Stimulated activated CD8-positive, alpha-beta memory T cell treated with anti-CD3 and anti-CD28 coated beads, Interleukin-4, amount 100 ng/mL, for 4 hours (primary cell): ENCODE measurements at places on chromosomes 7 and 10.

DNA sequence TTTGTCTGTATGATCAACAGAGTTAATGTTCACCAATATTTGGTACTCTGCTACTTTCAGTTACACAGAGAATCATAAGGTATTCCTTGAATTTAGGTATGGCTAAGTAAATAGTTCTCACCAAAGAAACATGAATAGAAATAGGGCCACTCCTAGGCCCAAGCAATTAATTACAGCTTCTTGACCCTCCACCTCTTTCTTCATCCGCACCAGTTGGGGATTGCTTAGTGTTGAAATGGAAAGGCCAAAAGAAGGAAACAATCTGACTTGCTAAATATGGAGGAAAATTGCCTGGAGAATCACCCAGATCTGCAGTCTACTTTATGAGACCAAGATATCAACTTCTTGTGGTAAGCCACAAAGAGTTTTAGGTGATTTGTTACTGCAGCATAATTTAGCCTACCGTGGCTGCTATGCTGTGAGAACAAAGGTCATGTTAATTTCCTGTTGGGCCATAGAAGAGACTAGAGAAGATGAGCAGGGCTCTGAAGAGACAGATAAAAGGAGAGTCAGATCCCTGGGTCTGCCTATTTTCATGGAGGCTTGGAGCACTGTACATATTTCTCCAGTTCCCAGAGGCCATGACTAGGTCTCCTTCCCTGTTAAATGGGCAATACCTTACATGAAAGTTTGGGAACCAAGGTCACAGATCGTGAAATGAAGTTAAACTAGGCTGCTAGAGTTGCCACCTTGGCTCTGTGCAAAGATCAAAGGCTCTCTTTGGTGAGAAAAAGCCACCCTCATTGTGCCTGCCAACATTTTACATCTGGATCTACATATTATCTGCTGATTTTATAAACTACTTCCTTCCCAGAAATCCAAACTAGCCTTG is 93.3 kb upstream of the GDF10 start:
- DNase-seq: no peak

DNA sequence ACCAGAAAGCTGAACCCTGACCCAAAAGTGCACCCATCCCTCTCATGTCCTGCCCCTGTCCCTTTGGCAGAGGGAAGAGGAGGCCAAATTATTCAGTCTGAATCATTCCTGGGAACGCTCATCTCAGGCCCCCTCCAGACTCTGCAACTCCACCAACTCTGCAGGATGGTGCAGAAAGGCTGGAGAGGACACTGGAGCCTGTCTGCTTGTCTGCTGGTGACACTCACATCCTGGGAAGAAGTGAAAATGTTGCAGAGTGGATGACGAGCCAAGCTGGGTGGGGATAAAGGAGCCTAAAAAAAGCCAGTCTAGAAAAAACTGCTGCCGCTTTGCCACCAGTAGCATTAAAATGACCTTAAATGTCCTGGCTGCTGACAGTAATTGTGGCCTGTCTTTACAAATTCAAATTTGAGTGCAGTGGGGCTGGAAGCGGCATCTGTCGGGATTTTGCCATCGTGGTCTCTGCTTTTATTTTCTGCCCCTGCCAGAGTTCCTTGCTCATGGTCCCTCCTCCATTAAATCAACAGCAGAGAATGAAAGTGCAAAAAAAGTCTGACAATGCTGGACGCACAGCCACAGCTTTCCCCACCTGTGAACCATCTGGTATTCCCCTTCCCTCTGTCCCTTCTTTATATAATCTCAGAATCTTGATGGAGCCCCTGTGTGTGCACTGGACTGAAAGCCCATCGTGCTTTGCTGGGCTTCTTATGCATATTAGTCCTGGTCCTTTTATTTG is 63.9 kb downstream of the STK17A start:
- DNase-seq: no peak

GRCh38 chr10:78656417-78657162 is 412.2 kb upstream of the ZMIZ1 start:
- DNase-seq: no peak

DNA sequence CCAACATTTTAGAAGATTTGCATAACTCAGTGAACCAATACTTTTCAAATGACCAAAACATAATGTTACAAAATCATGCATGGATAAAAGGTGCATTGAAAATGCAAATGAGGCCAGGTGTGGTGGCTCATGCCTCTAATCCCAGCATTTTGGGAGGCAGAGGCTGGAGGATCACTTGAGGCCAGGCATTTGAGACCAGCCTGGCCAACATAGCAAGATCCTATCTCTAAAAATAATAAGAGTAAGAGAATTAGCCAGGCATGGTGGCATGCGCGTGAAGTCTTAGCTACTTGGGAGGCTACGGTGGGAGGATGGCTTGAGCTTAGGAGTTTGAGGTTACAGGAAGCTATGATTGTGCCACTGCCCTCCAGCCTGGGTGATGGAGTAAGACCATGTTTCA is 33.4 kb downstream of the SCD start:
- no peak for DNase-seq

GRCh38 chr7:80026766-80027165 is 107.9 kb upstream of the GNAI1 start:
- DNase-seq: no peak

- no peak for DNase-seq
Measured at GRCh38 chr10:3071405-3072198, 4.3 kb downstream of the PFKP start.

DNA sequence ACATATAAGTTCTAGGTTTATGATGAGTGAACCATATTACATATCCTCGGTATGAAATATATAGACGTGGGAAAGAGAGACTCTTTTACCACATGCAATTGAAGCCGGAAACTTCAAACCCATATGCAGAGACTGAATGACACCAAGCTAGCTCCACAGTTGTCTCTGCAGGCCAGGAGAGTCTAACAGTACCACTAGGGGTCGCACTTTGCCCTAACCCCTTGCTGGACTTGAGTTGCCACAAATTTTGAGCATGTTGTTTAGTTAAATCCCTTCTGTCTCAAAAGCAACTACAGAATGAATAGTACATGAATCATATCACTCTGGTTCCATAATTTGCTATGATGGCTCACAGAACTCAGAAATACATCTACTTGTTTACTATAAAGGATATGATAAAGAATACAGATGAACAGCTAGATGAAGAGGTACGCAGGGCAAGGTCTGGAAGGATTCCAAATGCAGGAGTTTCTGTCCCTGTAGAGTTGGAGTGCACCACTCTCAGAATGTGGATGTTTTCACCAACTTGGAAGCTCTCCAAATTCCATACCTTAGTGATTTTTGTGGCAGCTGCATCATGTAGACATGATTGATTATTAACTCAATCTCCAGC is 112.4 kb upstream of the YAE1 start:
- peak; percentile 6 for DNase-seq

- no peak for DNase-seq
Measured at GRCh38 chr10:130470973-130471372, 334.8 kb downstream of the GLRX3 start.

GRCh38 chr10:58976254-58976653 is 200.2 kb upstream of the PHYHIPL start:
- no peak for DNase-seq

DNA sequence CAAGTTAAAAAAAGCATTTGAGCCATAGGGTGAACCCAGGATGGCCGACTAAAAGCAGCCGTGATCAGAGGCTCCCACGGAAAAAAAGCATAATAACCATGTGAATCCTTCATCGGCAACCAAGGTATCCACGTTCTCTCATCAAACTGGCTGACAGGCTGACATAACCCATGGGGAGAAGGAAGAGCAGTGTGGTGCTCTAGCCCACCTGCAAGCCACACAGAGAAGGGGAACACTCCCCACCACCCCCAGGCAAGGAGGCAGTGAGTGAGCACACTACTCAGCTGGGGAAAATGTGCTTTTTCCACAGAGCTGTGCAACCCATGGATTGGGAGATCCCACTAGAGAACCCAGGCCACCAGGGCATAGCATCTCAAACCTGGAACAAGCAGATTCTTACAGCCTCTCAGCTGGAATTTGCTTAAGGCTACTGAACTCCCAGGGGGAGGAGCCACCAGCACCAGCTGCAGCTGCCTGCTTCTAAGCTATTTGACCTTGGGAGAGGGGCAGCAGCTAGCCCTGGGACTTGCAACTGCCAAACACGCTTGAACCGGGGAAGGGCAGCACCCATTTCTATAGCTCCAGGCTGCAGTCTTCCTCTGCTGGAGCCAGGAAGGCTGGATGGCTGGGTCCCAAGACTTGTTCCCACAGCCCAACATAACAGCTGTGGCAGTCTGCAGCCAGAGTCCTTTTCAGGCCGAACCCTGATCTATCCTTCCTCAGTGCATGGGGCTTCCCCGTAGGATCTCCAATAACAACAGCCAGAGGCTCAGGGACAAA is 178.2 kb upstream of the NRG3 start:
- no peak for DNase-seq

GRCh38 chr7:28565980-28566379 is 153.7 kb downstream of the CREB5 start:
- no peak for DNase-seq

- no peak for DNase-seq
Measured at GRCh38 chr7:818031-818699, 14.1 kb upstream of the SUN1 start.

DNA sequence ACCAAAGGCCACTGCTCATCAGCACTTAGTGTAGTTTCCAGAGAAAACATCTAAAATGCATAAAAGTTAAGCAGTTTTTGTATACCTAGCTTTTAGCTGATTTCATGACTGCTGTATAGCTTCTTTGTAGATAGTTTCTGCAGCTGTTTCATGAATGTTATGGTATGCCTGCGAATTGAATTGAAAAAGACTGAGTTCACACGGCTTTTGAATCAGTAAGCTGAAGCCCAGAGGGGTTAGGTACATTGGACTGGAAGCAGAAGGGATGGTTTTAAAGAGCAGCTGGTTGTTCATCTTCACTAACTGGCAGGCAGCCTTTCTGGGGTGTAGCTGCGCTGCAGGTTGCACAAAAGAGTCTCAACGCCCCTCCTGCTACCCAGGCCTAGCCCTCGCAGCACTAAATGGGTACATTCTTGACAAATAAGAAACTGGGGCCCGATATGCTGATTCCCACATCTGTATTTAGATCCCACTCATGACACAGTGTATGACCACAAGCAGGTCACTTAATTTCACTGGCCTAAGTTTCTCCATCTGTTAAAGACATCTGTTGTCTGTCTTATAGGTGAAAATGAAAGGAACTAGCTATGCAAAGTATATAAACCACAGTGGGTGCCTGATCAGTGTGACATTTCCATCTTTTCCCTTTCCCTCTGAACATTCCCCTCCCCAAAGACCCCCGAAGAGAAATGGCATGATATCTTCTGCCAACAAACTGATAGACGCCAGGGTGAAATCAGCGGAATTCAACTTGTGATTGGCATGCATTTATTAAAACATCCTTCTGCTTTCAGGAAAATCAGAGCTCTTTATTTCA is 85.9 kb upstream of the AGBL3 start:
- no peak for DNase-seq

- DNase-seq: no peak
Measured at GRCh38 chr10:16927546-16927945, 110.3 kb upstream of the RSU1 start.

DNA sequence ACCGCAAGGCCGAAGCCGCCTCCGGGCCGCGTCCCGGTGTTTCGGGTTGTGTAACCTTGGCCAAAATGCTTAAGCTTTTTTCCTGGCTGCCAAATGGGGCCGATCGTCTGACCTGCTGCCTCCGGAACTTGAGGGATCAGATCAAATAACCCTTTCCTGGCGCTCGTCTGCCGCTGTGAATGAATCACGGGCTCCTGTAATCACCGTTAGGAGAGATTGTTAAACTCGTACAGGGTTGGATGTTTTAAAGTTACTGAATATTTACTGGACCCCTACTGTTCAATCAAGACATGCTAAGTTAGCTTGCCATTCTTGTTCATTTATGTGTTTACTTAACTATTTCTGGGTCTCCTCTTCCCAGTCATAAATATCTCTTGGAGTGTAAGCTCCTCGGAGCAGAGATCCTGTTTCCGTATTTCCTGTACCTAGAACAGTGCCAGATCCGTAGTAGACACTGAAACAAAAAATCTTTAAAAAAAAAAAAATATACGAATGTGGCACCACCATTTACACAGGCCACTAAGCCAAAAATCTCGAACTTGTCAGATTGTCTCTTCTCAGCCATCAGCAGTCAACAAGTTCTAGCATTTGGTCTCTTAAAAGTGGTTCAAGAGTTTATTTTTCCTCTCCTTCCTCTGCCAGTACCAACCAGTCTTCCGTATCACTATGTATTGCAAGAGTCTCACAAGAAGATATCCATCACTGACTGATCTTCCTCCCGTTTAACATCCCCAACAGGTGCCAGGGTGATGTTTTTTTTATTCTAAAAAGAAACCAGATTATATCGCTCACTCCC is 650 bp upstream of the TM9SF3 start:
- DNase-seq: peak; percentile 27

DNA sequence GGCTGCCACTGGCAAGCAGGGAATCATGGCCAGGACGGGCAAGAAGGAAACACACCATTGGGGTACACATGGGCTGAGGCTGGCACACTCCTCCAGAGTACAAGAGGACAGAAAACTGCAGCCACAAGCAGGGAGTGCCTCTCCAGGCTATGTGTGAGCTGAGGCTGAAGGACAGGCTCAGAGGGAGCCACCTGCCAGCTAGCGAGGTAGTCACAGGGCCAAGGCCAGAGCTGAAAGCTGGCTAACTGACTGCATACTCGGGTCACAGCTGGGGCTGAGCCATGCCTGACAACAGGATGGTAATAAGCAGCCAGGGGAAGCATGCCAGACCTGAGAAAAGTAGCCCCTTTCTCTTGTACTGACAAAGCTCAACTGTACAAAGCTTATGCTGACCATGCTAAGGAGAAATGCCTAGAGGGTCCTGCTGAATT is 52.0 kb downstream of the KIF5B start:
- no peak for DNase-seq

- no peak for DNase-seq
Measured at GRCh38 chr10:124222988-124223710, 129.8 kb upstream of the CHST15 start.

GRCh38 chr10:88820748-88821401 is 18.3 kb downstream of the LIPM start:
- no peak for DNase-seq

DNA sequence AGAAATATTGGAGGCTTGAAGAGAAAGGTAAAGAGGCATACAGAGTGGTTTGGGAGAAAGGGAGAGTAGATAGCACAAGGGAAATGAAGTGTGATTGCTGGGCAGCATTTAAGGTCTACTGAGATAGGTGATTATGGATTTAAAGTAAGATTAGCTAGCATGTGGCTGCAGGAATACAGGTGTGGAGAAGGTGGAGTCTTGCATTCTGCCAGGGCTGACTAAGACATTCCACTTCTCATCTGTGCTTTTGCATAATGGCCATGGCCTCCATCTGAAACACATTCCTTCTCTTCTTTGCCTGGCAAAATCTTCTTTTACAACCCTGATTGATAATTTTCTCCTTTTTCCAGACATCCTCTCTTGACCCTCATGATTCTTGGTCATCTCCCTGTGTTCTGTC is 31.6 kb upstream of the PCGF5 start:
- DNase-seq: no peak

DNA sequence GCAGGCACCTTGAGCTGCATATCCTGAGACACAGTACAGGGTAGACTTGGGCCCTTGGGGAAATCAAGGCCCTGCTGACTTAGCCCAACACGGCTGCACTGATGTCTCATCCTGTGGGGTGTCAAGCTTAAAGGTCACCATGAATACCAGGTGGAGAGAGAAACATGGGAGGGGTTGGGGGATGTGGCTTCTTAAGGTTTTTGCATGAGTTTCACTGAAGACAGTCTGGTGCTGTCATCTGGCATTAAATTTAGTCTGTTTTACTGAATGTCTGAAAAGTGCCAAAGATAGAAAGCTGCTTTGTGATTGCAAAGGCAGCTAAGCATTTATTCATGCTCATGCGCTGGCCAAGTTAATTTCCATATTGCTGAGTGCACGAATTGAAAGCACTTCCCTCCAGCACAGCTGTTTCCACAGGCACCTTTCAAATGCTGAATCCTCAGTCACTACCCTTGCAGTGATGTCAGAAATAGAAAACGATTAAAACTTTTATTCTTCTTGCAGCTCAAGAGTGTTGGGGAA is 102.1 kb downstream of the OSBPL3 start:
- DNase-seq: no peak
